ENCODE measurements at places on chromosomes 12 and 14.

- no peak for DNase-seq
These were observed 51.9 kb downstream of the MAP1LC3B2 start for GRCh38 chr12:116610971-116611541.

DNA sequence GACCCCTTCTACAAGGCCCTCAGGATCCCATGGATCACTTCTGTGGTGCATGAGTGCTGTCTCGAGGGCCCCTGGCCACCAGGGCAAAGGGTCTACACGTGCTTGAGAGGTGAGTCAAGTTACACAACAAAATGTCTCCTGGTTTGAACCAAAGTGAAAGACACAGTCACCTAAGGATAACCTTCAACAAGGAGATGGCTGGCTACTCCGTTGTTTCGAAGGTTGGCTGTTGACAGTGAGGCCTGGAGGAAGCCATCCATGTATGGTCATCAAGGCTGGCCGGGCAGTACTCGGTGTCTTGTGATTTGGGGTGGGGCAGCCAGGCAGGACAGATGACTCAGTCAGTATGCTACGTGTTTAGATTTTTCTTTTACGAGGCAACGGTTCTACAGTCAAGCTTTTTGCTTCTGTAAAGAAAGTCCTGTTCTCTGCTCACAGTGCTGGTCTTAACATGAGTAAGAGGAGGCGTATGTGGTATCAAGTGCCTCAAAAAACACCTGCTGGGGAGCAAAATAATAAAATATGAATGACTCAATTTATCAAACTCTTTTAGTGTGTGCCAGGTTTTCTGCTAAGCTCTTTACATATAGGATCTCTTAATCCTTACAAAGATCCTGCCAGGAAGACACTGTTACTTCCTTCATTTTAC is 18.0 kb upstream of the NT5DC3 start:
- peak; percentile 98 for DNase-seq

DNA sequence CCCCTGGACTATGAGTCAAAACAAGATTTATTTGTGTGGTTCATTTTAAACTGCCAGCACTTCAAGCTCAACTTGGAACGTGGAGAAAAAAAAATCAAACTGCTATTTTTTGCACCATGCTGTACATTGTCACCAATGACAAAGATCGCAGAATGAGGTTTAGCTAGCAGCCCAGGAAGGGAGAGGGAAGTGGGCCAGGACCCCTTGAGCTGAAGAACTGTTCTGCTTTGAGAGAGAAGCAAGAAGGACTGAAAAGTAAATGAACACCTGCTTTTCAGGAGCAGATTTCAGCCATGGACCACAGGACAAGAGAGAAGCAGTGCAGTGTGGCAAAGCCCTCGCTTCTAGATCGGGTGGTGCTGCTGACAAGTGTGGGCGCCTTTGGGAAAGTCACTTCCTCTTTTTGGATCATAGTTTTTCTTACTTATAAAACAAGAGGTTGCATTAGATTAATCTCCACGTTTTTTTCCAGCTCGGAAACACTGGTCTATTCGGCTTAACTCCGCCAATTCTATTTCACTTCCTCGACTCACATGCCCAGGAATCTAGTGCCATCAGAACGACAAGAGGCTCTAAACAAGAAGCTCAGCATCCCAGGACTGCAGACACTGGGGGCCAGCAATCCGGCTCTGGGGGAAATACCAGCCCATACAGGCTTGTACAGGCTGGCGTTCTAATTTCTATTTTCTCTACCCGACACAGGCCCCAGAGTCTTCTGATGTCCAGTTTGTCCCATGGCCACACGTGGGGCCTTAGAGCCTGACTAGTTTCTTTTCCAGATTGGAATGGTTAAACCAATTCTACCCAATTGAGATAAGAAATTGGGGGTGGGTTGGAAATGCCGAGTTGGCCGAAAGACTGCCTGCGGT is 129.9 kb downstream of the CRACR2A start:
- no peak for DNase-seq

DNA sequence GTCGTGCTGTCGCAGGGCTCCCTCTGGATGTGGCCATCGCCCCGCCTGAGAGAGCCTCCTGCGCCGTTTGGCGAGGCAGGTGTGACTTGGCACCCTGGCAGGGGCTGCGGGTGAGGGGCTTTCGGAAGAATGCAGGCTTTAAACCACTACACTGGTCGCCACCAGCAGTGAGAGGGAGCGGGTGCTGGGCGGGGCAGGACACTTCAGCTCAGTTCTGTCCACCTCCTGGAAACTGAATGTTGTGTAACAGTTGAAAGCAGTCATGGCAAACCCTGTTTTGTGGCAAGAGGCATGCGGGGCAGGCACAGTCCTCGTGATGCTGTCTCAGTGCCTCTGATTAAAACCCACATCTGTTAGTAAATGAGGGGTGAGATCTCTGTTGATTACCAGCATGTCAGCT is 55.9 kb downstream of the AACS start:
- DNase-seq: no peak

DNA sequence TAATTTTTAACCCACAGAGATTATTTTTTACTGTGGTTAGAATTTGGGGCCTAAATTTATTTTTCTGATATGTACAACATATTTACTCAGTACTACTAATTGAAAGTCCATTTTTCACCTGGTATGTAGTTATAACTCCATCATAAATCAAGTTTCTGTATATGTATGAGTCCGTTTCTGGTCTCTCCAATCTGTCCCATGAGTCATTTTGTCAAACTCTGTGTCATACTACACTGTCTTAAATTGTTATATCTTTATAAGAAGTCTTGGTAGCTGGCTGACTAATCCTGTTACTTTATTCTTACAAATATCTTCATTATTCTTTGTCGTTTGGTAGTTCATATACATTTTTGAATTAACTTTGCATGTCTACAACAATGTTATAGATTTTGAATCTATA is 344.0 kb downstream of the PDZRN4 start:
- peak; percentile 12 for DNase-seq

DNA sequence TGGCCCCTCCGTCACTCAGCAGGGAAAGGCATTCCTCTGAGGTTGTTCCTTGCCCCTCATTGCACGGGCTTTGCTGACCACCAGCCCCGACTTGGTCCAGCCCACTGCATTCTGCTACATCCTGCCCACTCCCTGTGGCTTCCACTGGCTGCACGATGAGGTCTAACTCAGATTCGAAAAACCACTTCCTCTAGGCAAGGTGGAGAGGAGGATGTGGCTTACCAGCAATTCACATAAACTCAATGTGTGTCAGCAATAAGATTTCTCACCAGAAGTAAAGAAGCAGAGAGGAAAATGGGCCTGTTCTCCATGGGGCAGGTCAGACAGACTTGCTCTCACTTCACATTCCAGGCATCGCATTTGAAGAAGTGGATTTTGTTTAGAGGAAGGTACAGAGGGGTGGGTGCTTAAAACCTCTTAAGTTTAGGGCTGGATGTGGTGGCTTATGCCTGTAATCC is 14.7 kb downstream of the GPR68 start:
- DNase-seq: peak; percentile 81

DNA sequence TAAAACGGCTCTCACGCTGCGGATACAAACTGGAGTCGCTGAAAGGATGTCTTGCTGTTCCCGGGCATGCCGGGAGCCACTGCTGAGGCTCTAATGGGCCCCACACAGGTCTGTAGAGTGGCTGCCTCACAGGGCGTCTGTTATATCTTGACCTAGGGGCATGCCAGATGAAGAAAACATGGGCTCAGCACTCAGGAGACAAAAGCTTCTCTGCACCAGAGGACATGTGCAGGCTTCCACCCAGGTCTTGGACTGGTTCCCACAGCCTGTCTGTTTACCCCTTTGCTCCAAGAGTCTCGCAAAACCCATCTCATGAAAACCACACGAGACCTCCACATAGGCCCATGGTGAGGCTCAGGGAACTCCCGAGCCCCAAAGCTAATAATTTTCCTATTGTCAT is 134.2 kb downstream of the RPS29 start:
- no peak for DNase-seq

GRCh38 chr12:45315462-45315861 is 99.6 kb downstream of the ANO6 start:
- peak; percentile 37 for DNase-seq

DNA sequence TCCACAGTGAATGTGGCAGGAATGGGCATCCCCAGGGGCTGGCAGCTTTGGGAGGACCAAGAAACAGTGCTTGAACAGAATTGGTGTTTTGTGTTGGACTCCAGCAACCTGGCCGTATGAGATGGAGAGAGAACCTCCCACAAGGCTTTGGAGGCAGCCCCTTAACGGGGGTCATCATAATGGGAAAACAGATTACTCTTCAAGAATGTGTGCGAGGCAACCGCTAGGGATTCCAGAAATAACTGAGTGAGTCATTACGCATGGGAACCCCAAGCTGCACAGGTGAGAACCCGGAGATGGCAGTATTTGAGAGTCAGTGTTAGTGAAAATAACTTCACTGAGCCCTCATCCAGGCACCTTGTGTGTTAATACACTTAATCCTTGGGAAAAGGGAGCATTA is 567.8 kb upstream of the TBX3 start:
- no peak for DNase-seq

DNA sequence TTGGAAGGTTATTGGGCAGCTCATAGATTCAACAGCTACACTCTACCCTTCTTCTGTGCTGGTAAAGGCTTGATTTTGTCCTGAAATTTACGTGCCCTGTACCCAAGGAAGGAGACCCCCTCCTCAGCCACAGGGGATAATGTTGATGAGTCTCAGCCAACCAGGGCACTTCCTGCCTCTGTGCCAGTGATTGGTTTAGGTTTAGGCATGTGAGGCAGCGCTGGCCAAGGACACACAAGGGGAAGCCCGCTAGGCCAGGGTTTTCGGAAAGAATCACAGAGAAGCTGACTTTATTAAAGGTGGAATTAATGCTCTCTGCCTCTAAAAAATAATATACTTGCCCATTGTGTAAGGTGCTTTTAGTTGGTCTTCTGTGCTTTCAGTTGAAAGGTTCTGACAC is 15.4 kb upstream of the CTDSP2 start:
- DNase-seq: no peak

DNA sequence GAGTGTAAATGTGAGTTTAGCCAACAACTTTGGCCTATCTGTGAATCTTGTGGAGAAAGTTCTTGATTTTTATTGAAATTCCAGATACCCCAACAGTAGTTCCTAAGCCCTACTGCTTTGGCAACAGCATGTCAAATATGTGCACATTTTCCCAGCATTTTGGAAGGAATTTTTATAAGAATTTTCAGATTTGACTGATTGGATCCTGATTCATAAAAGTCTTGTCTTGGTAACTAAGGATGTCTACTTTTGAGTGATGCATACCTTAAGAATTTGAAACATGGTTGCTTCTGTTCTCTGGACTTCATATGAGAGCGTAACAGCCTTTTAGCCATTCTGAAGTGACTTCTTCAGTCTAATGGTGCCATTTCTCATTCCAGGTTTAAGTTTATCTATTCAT is 106.7 kb downstream of the ANO4 start:
- DNase-seq: peak; percentile 82

- DNase-seq: no peak
These were observed 329.4 kb upstream of the TBX3 start for GRCh38 chr12:115013236-115013981.

DNA sequence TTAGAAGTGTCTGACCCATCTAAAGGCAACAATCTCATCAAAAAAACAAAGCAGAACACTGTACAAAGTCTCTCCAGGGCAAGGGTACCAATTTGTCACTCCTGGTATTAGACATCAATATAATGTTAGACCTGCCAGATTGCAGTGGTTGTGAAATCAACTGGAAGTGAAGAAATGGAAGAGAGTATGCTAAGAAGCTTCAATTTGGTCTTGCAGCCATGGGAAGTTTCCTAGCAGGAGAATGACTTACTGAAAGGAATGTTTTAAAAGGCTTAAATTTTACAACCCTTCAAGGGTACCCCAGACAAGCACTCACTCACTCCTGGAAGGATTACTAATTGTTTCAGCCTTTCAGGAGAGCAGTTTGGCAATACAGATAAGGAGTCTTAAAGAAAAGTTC is 18.9 kb downstream of the LLPH start:
- DNase-seq: peak; percentile 67

DNA sequence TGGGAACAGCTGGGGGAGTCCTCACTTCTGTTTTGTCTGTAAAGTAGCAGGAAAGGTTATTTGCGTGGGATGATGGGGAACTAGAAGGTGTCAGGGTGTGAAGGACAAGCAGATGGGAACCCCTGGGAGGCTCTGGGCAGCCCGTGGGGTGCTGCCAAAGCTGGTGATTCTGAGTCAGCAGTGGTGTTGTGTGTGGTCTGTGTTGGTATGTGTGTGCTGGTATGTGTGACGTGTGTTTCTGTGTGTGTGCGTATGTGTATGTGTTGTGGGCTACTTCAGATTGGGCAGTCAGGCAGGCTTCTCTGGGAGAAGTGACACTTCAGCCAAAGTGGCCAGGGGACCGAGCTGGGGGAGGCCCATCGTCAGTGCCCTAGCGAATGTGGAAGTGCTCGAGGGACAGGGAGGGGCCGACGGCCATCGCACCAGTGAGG is 15.3 kb upstream of the BDKRB2 start:
- peak; percentile 91 for DNase-seq

DNA sequence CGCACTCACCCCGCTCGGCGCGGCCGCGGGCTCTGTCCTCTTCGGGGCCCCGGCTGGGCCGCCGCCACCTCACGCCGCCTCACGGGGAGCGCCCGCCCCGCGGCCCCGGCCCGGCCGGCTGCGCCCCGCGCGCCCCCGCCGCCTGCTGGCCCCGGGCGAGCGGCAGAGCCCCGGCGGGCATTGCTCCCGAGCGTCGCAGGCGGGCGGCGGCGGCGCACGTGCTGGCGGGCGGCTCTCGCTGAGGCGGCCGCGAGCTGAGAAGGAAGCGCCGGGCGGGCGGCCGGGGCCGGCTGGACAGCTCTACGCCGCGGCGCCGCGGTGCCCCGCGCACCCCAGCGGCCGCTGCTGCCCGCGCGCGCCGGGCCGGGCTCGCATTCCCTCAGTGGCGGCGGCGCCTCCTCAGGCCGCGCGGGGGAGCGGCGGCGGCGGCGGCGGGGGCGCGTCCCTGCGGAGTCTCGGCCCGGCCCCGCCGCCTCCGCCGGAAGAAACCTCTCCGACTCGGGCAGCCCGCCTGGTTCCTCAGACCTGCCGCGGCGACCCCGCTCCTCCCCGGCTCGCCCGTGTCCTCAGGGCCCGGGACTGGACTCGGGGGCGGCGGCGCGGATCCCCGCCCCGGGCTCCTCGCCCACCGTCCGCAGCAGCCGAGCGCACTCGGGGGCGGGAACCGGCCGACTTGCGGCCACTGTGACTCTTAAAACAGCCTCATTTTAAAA is at the start of gene PITPNM2:
Gene PITPNM2, minus strand, starts transcription at position 347 of the 713 bp plus-strand sequence. CDS start 116,500 bp downstream, outside the sequence.
- DNase-seq: peak; percentile 78

DNA sequence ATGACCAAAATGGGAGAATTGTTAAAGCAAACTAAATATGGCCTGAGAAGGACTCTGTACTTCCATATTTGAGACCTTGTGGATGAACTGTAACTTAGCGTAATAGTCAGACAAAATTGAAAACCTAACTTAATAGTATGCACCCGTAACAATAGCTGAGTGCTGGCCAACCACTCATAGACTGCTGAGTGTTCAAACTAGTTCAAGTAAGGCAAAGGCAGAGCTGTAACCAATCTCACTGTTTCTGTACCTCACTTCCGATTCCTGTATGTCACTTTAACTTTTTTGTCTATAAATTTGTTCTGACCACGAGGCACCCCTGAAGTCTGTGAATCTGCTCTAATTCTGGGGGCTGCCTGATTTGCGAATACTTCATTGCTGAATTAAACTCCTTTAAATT is 27.0 kb upstream of the OS9 start:
- DNase-seq: no peak
